ENCODE measurements at places on chromosomes 13 and 19.
A peak's percentile ranks its signal among the peaks of the same experiment; 100 is the strongest.

GRCh38 chr19:46844067-46844489 is 6.6 kb downstream of the AP2S1 start:
- DNase-seq: no peak

DNA sequence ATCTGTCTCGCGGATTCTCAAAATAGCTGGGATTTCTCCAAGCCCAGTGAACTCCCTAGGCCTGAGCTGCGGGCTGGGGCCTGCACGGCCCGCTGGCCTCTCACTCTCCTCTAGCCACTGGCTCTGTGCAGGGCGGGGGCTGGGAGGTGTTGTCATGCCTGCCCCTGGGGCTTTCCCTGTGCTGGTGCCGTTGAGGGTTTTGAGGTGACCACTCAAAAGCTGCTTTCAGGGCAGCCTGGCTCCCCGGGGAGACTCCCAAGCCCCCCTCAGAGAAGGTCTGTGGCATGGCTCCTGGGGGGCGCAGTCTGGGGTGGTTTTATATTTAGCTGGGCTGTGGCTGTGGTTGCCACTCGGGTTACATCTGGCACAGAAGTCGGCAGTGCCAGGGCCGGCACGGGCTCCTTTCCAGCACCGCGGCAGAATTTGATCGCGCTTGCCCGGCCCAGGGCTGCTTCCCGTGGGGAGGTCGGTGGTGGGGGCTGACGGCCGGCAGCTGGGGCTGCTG is 10.0 kb downstream of the NDUFB7 start:
- DNase-seq: peak; percentile 38

DNA sequence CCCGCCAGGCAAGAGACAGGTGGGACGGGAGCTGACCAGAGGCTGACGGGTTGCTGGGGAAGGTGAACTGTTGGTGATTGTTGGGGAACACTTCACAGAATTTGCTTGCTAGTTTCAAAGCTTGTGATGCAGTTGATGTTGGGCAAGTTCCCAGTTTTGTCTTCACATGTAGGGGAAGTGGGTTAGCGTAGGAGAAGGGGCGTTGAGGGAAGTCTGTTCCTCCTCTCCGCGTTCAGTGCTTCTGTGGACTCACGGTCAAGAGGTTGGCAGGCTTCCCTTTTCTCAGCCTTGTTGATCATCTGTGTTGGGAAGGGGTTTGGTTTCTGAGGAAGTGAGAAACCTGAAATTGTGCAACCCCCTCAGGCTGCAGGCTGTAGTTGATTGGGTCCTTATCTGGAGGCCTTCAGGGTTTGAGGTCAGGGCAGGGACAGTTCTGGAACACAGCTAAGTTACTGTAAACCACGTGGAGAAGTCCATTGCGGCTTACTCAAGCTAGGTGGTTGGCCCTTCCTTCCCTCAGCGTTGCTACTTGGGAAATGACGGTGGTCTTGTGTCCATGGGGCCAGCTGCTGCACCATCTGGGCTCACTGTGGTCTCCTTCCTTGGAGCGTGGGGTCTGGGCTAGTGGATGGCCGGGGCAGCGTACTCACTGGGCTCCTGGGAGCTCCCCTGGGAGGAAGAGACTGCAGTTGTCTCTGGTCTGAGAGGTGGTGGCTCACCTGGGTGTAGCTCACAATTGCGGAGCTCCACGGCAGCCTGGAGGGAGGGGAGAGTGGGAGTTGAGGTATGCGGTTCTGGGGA is 7.5 kb downstream of the RPS9 start:
- DNase-seq: no peak

- DNase-seq: no peak
Measured at GRCh38 chr13:40215311-40215710, 451.1 kb downstream of the FOXO1 start.

DNA sequence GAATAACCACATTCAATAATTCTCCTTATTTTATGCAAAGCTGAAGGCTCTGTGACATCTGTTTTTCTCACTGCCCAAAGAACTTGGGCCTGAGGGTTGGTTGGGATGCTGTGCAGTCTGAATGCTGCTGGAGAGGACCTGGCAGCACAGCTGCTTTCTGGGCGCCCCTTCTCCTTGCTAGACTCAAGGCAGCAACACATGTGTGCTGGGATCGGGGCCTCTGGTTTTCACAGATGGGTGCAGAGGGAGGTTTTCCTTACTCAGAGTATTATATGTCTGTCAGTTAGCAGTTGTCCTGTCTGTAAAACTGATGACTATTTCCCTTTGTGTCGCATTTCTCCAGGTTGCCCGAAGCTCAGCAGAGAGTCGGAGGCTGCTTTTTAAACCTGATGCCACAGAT is 53.2 kb upstream of the TEX29 start:
- DNase-seq: no peak
